Hematopoietic multipotent progenitor cell treated with erythropoietin and hydrocortisone succinate and interleukin-3 and kit ligand, for 17 days (in vitro differentiated cells): ENCODE measurements at places on chromosomes 2 and 18.

DNA sequence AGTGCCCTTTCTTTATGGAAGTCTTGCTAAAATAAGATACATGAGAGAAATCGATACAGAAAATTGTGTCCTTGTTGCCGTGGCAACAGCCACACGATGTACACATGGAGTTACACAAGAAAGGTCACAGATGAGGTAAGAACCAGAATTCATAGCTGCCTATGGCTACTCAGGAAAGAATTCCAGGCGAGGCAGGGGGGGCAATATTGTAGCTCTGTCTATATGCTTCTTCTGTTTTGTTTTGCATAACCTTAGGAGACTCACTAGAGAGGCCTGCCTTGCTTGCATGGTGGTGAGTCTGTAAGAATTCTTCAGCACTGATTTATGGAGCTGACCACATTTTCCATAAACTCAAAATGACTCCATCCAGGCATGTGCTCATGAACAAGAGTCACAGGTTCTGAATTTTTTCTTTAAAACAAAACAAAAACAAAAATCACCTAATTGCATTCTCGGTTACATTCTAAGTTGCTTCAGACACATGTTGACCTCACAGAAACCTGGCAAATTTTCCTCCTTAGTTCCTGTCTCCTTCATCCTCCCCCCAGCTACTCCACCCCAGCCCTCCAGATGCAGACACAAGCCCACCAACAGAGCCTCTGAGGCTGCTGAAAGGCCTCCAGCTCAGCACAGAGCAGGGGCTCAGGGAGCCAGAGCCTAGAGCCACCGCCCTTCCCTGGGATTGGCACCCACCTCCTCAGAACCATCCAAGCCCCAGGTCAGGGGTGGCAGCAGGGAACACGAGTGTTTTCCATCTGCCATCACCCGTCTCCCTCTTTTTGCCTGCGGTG, 183.5 kb downstream of the ANTXR1 start:
- no peak for DNase-seq

- no peak for DNase-seq
Measured at GRCh38 chr2:206642075-206643025, at the start of gene FAM237A. Gene FAM237A, plus strand, starts transcription at chr2:206642487. Its CDS starts 1,750 bp downstream, at chr2:206644237.

DNA sequence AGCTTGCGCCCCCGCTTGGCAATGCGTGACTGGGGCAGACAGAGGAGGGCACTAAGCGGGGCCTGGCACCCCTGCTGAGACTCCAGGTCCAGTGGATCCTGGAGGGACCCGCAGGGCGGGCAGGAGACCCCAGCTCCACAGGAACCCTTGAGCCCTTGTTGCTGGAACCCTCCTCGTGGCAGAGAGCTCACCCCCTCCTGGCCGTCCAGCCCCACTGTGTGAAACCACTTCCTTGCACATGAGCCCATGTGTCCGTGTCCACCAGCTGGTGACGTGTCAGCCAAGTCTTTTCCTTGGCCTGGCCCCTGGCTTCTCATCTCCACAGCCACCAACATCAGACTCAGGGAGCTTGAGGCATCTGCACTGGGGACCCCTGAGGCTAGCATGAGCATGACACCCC, 38.0 kb downstream of the BIN1 start:
- DNase-seq, result no peak

DNA sequence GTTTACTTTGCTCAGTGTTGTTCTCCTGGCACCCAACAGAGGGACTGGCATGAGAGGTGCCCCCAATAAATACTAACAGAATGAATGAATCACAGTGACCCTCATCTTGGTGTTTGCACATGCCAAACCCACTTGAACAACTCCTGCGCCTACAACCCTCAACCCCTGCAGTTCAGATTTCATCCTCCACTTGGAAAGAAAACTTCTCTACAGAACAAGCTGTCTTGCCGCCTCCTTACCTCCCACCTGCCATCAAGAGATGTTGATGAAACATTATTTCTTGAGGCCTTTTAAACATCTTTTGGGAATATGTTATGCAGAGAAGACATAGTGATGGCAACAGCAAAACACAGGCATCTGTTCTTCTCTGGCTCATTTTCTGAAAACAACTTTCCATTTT, 216.0 kb upstream of the SH3BP4 start:
- DNase-seq, result no peak

DNA sequence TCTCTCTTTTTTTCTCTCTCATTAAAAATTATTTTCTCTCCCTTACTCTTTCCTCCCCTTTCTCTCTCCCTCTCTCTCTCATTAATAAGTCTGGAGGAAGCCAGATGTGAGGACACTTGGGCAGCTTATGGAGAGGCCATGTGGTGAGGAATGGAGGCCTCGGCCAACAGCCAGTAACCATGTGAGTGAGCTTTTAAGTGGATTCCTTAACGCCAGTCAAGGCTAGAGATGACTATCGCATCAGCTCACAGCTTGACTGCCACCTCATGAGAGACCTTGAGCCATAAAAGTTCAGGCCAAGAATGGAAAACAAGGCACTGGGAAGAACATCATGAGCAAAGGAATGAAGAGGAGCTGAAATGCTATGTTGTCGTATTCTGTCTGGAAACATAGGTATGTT, 39.1 kb downstream of the ETAA1 start:
- no peak for DNase-seq

GRCh38 chr18:66138642-66139041, 387.8 kb downstream of the CDH7 start:
- no peak for DNase-seq

GRCh38 chr2:211251016-211251415, 694.6 kb downstream of the CPS1 start:
- no peak for DNase-seq

DNA sequence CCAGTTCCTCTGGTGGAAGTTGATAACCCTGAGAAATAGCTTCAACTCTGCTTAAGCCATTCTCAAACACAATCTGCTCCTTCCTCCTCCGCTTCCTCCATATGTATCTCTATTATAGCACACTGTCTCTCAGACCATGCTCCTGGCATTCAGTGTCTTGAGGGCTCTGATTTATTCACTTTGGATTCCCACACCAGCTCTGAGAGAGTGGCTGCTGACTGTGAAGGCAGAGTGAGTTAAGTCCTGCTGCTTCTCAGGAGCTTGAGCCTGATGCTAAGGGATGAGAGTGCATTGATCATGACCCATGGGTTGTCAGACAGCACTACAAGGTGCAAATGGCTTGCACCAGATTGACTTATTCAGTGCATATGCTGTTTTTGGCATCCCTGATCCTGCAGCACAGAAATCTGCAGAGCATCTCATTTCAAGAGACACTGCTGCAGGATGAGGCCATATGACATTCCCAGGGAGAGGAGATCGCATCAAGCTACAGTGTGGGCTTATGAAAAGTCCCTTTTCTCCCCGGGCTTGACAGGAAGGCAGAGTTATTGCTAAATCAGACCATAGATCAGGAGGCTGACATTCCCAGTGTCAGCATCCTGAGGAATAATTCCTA, 500.5 kb upstream of the RAB6C start:
- no peak for DNase-seq

DNA sequence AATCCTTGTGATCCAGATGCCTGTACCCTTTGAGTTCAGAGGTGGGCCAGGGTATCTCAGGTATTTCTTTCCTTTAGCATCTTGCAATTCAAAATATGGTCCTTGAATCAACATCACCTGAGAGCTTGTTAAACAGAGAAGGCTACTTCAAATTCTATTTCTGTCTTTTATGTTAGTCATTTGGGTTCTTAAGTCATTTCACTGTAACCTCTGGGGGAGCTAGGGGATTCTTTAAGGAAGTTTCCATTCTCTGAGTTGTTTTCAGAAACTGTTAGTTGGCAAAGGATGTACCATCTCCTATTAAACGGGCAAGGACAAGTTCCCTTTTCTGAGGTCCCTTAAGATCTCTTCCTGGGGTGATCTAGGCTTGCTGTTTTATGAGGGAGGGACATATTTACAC, 16.6 kb downstream of the CFLAR start:
- DNase-seq, result no peak

- no peak for DNase-seq
Measured at GRCh38 chr2:42585779-42586178, 17.3 kb downstream of the MTA3 start.

DNA sequence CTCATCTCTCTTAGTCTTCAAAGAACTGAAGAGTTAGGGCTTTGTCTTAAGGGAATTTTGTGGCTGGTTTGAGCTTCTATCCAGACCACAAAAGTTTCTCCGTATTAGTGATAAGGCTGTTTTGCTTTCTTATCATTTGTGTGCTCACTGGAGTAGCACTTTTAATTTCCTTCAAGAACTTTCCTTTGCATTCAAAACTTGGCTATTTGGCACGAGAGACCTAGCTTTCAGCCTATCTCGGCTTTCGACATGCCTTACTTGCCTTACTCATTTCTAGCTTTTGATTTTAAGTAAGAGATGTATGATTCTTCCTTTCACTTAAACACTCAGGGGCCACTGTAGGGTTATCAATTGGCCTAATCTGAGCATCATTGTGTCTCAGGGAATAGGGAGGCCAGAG, 29.9 kb downstream of the HDHD2 start:
- no peak for DNase-seq

GRCh38 chr2:22347306-22347705, 1037.7 kb upstream of the KLHL29 start:
- no peak for DNase-seq

DNA sequence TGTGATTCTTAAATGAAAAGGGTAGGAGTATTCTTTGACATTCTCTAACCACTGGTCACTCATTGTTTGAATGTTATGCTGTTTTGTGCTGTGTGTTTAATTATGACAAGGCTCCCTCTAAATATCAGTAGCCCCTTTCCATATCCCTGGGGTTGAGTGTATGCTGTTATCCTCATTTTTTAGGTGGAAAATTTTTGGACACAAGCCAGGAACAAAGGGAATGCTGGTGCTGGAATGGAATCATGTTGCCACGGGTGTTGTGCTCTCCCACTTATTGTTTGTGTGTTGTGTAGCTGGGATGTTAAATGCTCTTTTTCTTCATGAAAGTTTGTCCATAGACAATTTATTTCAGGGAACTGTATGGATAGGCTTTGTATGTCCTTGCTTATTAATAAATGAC, 43.3 kb downstream of the ZNF532 start:
- DNase-seq, result no peak
